SJCRH30 (cell line): ENCODE measurements at places on chromosomes 1 and 21. TPM values are rescaled to one million over a fixed set of nuclear protein-coding genes. Genes with fewer than 3 reads are reported as not detected.

- H3K4me3 ChIP-seq: no peak overlapping the region
- H3K4me1 ChIP-seq: no peaks in the 10 kb centered on the region
- no peaks in the 10 kb centered on the region for H3K36me3 ChIP-seq
- H3K27me3 ChIP-seq: no peaks in the 10 kb centered on the region
- H3K27ac ChIP-seq: no peak overlapping the region
Measured at GRCh38 chr1:68221980-68222373, 10.3 kb downstream of the WLS start.

DNA sequence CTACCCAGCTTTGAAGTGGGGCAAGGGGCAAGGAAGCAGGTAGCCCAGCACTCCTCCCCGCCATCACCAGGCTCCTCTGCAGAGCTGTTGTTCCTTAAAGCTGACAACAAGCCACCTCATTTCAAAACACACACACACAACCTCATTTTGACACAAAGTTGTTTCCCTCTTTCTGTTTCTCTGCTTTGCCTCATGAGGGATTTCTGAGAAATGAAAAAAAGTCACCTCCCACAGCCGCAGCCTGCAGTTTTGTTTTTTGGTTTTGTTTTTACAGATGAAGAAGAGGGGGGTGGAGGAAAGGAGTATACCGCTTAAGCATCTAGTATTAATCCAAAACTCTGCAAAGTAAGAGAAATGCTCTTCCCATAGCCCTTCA lies 12.1 kb downstream of the MCL1 start:
- no peaks in the 10 kb centered on the region for H3K27me3 ChIP-seq
- no peak for DNase-seq
- H3K27ac ChIP-seq: peak overlapping the region; percentile 92
- H3K4me3 ChIP-seq: peak overlapping the region; percentile 33
- H3K36me3 ChIP-seq: no peaks in the 10 kb centered on the region

DNA sequence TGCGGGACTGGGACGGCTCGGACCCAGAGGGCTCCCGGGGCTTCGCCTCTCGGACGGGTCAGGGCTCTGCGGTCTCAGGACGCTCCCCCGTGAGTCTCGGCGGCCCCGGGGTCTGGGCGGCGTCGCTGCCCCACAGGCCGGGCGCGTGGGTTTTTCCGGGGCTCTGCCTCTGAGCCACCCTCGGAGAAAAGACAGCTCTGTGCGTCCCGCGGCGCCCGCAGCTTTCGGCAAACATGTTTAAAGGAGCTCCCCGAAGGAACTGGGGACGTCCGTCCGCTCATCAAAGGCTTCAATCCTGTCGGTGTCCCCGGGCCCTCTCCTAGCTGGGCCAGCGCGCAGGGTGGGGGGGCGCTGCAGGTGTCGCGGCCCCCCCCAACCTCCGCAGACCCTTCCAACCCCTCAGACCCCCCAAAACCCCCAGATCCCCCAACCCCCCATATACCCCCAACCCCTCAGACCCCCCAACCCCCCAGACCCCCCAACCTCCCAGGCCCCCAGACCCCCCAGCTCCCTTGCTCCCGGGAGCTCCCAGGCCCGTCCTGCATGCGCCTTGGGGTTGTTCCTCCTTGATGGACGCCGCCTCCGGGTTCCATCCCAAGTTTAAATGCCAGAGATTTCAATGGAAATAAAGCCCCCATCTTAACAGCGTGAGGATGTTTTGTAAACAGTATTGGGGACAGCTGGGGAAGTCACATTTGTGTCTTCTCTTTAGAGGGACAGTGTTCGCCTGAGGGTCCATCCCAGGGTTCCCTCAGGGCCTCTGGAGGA lies 996 bp upstream of the C1orf159 start:
- H3K4me3 ChIP-seq: peak overlapping the region; percentile 98
- DNase-seq: no peak
- peaks cover 33% of the 10 kb centered on the region for H3K27me3 ChIP-seq
- H3K36me3 ChIP-seq: peaks cover 10% of the 10 kb centered on the region
- no peak overlapping the region for H3K27ac ChIP-seq
- peaks cover 10% of the 10 kb centered on the region; the same call in 1 of the 2 replicates for H3K4me1 ChIP-seq

The PHGDH gene
- total RNA-seq: 148 and 160 TPM in 2 replicates

The ZNF684 gene
- total RNA-seq: 9.6 and 10.5 TPM in 2 replicates
